ENCODE measurements at places on chromosomes 2 and 18. TPM values are rescaled to one million over a fixed set of nuclear protein-coding genes. Genes with fewer than 3 reads are reported as not detected.

SLC5A7 gene
- total RNA-seq, result not detected

TUBA3E gene
- total RNA-seq, result not detected

SGO2 gene
- total RNA-seq, result 2.1 TPM

GCG gene
- total RNA-seq, result 0.14 TPM

PPP1R1C gene
- total RNA-seq, result 1.00 TPM

USP34 gene
- 103 TPM for total RNA-seq
